ENCODE measurements at places on chromosomes 2 and 18.
A peak's percentile ranks its signal among the peaks of the same experiment; 100 is the strongest.

DNA sequence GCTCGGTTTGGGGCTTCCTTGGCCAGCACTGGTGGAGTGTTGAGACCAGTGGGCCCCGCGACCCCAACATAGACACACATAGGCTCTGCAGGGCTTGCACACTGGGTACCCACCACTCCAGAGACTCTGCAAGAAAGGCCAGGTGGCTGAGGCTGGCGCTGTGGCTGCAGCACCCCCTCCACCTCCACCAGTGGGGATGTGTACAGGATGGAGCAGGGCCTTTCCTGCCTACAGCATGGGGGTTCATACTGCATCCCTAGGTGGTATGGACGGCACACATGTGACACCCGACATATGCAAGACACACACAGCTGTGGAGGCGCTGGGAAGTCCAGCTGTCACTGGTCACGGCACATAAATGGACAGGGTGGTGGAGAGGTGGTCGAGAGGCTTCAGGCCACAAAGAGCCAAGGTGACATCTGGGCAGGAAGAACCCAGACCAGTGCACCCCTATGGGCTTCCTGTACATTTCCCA lies 1.3 kb downstream of the RNPEPL1 start:
- no peak for DNase-seq

GRCh38 chr2:71389384-71390072 lies 57.9 kb downstream of the ZNF638 start:
- no peak for DNase-seq

GRCh38 chr2:59176737-59177136 lies 935.6 kb upstream of the FANCL start:
- peak; percentile 37 for DNase-seq

GRCh38 chr2:207778298-207778882 lies 8.7 kb upstream of the FZD5 start:
- no peak for DNase-seq

All from NCI-H345 (cell line).